CD8-positive, alpha-beta T cell (primary cell): ENCODE measurements at places on chromosomes 4 and X.

GRCh38 chr4:64518600-64518999, 109.3 kb upstream of the TECRL start:
- DNase-seq, result no peak

DNA sequence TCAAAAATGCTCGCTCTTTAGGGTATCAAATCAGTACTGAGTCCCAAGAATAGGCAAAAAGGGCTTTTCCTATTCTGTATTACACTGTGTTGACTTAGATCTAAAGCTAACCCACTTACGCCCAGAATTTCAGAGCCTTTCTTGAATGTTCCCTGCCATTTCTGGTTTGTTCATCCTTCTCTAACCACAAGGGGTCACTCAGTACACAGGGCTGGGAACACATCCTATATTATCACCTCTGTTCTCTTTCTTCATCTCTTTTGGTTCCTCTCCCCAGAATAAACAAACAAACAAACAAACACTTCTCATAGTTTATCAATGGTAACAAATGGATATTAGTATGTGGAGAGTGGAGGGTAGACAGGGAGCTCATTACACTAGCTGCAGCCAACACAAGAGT, 25.5 kb upstream of the MORC4 start:
- DNase-seq, result no peak

DNA sequence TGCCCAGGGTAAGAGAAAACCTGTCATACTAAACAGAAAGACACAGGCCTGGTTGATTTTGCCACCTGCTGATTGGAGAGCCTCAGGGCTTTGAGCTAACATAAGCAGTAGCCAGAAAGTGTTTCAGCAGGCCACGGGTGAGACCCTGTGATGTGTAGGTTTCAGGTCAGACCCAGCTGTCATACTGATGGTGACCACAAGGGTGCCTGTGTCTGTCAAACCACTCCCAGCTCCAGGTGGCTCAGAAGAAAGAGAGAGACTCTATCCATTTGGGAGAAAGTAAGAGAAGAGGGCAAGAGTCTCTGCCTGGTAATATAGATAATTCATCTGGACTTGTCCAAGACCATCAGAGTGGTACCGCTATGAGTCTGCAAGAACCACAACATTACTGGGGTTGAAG, 72.8 kb upstream of the NLRP2B start:
- no peak for DNase-seq

- DNase-seq, result no peak
Observed at GRCh38 chr4:38585871-38586270, 78.1 kb upstream of the KLF3 start.

DNA sequence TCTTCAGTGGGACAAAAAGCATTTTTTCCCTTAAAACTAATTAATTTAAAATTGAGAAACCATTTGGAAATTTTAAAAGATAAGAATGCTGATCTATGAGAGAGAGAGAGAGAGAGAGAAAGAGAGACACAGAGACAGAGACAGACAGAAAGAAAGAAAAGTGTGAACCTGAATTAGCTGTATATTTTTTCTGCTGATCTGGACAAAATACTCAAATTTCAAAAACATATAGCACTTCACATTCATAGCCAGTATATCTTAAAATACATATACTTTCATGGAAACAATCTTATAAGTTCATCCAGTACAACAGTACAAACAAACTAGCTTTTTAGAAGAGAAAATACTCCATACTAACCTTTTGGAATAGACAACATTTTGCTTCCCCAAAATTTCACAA, 18.4 kb downstream of the ENOX2 start:
- DNase-seq, result no peak

- DNase-seq, result no peak
Observed at GRCh38 chr4:142475663-142476062, 370.4 kb downstream of the INPP4B start.

- DNase-seq, result no peak
Observed at GRCh38 chr4:53558065-53558801, 33.1 kb downstream of the LNX1 start.

GRCh38 chrX:119237562-119237942, 1.5 kb downstream of the PGRMC1 start:
- DNase-seq, result no peak

DNA sequence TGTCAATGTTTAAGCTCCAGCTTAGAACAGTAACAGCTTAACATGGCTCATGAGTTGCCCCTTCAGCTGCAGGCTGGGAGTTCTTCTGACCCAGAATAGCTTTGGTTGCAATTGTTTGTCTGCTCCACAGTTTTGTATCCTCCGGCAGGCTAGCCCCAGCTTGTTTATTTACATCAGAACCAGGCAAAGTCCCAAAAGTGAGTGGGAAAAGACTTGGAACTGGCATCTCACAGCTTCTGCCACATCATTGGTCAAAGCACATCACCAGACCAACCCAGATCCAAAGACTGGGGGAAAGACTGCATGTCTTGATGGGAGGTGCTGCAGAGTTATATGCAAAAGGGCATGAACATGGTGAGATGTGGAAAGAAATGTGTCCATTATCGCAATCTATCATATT, 231.2 kb upstream of the CPEB2 start:
- DNase-seq, result no peak

GRCh38 chrX:7941390-7942042, 14.3 kb upstream of the PNPLA4 start:
- DNase-seq, result no peak

DNA sequence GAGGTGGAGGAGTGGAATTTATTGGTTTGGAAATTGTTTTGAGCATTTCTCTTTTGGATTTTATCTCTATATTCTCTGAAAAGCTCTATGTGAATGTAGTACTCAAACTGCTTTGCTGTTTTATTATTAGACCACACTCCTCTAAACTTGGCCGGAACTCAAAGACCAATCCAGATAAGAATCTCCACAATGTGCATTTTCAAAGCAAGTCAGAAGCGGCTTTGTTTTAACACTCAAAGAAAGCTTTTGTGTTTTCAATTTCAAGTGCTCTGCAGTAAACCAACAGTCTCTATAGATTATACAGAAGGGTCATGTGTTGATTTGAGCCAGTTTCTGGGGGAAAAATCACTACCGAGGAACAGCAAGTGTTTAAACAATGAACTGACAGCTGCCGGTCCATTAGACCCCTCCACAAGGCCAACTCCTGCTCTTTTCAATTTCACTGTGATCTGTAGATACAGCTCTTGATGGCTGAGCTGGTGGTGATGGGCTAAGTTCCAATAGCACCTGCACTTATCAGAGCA, 79.4 kb downstream of the FTHL17 start:
- no peak for DNase-seq

- no peak for DNase-seq
Observed at GRCh38 chr4:105963461-105964400, 68.5 kb downstream of the NPNT start.

DNA sequence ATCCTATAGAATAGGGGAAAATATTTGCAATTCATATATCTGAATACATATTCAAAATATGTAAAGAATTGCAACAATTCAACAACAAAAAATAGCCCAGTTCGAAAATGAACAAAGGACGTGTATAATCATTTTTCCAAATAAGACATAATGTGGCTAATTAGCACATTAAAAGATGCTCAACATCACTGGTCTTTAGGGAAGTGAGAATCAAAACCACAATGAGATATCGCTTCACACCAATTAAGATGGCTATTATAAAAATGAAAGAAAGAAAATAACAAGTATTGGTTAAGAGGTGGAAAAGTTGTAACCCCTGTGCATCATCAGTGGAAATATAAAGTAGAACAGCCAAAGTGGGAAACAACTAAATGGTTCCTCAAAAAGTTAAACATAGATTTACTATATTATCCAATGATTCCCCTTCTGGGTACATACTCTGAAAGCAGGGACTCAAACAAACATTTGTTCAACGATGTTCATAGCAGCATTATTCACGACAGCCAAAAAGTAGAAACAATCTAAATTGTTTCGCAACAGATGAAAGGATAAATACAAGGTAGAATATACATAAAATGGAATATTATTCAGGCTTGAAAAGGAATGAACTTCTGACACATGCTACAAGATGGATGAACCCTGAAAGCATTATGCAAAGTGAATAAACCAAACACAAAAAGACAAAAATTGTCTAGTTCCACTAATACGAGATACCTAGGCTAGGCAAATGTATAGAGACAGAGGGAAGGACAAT, 12.7 kb downstream of the FAM13A start:
- no peak for DNase-seq

GRCh38 chrX:55008571-55009358, 8.6 kb downstream of the APEX2 start:
- DNase-seq, result no peak

DNA sequence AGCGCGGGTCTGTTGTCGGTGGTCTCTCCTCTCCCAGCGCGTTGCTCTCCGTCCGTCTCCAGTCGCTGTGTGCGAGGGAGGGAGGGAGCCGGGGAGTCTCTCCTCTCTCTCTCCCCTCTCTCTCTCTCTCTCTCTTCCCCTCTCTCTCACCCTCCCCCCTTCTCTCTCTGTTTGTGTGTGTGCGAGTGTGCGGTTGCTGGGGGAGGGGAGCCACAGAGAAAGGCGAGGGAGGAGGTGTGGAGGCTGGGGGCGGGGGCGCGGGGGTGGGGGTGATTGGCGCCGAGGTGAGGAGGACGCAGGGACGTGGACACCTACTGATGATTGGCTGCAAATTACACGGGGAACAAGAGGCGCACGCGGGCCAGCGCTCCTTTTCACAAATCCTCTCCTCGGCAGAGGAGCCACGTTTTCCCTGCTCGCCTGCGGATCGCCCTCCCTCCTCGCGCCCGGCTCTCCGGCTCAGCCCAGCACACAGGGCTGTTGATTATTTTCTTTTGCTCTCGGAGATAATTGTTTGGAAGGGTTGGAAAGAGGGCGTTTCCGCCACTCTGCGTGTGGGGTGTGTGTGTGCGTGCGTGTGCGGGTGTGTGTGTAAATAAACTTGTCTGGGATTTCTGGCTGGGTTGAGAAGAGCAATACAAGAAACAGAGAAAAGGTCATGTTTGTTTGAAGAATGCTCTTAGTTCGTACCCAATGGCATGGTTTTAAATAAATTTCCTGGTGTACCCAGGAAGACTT, at the start of gene CXXC4:
Gene CXXC4 (minus strand): TSS at position 73 of the 738 bp plus-strand sequence. CDS start 3,092 bp downstream, outside the sequence.
- DNase-seq, result no peak

GRCh38 chrX:15769300-15769954, 20.9 kb upstream of the ZRSR2 start:
- DNase-seq, result no peak

DNA sequence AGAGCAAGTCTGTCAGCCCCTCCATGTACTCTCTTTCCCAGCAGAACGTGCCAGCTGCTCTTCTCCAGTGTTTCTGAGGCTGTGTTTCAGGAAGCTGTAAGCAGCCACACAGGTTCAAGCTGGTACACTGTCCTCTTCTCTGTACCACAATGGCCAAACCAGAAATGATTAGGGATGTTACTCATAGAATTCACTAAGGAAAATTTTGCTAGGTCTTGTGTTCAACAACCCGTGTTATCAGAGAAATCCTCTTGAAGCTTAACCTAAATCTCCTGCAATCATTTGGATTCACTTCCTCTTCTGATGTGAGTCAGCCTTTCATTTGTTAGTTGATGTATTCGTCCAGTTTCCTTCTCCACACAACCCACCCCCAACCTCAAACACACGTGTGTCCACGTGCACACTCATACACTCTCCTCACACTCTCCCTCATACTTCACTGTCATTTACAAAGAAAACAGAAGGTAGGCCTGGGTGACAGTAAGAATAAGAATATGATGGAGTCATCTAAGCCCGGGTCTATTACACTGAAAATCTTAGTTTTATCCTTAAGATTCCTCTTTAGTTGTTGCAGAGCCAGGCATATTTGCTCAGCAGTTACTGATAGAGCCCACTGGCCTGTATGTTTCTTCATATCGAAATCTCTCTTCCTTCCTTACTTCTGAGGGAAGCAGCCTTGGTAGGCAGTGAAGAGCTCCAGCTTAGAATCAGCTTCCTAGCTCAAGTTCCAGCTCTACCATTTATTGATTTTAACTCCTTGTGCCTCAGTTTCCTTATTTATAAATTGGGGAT, 63.4 kb downstream of the DCUN1D4 start:
- no peak for DNase-seq

DNA sequence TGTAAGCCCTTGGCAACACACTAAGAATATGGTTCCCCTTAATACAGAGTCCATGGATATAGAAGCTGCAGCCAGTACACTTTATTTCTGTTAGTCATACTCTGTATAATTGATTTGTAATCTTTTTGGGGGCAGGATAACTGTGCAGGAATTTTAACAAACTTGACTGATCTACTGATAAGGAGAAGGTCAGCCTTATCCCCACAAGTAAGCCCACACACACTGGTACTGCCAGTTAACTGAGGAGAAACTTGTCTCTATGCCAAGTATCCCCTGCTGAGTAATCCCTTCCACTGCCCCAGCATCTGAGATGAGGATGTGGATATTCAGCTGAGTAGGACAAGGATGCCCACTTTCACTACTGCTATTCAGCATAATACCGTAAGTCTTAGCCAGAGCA, 154.9 kb upstream of the CXXC4 start:
- DNase-seq, result no peak

DNA sequence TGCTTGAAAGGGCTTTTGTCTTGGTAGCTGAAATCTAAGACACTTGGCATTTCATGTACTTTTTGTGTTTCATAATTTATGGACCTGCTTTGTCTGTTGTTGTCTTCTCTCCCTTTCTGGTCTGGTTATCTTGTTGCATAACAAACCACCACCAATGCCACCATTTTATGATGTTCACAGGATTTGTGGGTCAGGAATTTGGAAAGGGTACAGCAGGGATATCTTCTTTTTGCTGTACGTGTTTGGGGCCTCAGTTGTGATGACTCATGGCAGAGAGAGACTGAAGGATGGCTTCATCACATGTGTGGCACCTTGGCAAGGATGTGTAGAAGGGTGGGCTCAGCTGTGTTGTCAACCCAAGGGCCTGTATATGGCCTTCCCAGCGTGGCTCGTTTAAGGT, 35.2 kb downstream of the KDM6A start:
- DNase-seq, result no peak

GRCh38 chr4:629636-629914, 4.2 kb downstream of the PDE6B start:
- no peak for DNase-seq

- peak; percentile 94 for DNase-seq
Observed at GRCh38 chr4:54064317-54065111, at the start of gene CHIC2. CHIC2 (minus strand) TSS chr4:54064605; CDS start chr4:54064300, 305 bp downstream.
